T-helper 17 cell (primary cell): ENCODE measurements at places on chromosomes 12 and 14. TPM values are rescaled to one million over a fixed set of nuclear protein-coding genes. Genes with fewer than 3 reads are reported as not detected.

DNA sequence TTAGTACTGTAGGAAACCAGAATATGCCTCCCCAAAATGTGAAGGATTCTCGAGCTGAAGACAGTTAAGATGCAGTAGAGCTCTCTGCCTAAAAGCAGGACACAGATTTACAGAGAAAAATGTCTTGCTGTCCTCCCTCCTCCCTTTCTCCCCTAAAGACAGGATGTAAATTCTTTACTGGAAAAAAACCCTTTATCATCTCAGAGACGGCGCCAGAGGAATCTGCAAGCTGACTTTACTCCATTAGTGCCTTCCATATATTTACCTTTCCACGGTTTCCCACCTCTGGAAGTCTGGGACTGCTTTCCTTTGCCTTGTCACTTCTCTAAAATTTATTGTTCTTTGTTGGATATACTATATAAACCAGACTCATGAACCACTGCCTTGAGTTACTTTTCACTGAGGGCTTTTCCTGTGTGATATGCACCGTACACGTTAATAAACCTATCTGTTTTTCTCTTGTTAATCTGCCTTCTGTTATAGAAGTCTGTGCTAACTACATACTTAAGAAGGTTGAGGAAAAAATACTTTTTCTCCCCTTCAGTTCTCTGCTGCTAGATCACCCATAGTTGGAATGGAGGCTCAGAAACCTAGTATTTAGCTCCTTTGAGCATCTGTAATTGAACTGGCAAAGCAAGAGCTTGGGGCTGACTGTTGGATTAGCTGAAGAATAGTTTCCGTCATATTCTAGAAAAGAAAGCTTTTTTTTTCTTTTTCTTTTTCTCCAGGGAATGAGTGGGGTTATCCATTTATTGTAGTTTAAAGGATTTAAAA lies 99.9 kb downstream of the RAD51B start:
- H3K4me1 ChIP-seq = no peaks in the 10 kb centered on the region
- H3K36me3 ChIP-seq = peaks cover 4% of the 10 kb centered on the region
- H3K27ac ChIP-seq = no peak overlapping the region
- no peak overlapping the region for H3K4me3 ChIP-seq
- DNase-seq = no peak

DNA sequence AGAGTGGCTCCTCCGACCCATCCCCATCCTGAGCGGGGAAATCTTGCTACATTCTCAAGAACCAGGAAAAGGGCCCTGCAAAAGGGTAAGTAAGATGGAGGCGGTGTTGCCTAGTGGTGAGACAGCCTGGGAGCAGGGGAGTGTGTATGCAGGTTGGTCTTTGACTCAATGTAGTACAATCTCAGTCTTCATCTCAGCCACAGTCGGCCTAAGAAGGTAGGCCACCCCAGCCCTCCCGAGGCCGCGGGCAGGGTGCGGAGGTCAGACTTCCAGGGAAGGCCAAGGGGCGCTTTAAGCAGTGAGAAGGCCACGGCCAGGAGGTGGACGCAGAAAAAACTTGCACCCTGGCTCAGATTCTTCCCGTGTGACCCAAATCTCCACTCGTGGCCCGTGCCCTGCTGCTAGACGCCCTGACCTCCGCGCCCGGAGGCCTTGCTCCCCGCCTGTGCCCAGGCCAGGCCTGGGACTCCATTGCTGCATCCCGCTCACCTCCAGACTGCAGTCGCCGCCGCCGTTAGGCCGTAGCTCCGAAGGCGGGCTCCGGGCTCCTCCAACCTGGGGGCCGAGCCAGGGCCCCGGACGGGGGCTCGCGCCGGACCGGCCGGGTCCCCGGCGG lies 435 bp downstream of the FOXM1 start:
- H3K4me1 ChIP-seq = peaks cover 28% of the 10 kb centered on the region
- H3K36me3 ChIP-seq = peaks cover 8% of the 10 kb centered on the region
- no peak for DNase-seq
- H3K27ac ChIP-seq = peak overlapping the region; percentile 99

ARHGEF25 gene
- 1.2 TPM for total RNA-seq

DNA sequence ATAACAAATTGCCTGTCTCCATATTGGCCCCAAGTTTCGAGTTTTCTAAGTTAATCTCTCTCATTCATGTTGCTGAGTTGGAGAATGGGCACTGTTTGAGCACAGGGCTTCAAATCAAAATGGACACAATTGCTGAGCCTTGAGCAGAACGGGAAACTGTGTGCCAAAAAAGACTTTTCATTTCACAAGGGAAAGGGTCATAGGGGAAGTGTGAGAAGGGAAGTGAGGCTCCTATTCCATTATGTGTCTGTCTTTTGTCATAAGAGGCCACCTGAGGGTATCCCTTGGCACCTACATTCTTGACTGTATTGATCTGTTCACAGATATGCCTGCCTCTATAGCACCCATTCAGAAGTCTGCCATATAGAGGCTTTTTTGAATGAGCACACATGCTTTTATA lies 59.1 kb downstream of the TTLL5 start:
- no peak for DNase-seq
- no peak overlapping the region for H3K4me3 ChIP-seq
- peaks cover 16% of the 10 kb centered on the region for H3K36me3 ChIP-seq
- peaks cover 12% of the 10 kb centered on the region for H3K4me1 ChIP-seq

DNA sequence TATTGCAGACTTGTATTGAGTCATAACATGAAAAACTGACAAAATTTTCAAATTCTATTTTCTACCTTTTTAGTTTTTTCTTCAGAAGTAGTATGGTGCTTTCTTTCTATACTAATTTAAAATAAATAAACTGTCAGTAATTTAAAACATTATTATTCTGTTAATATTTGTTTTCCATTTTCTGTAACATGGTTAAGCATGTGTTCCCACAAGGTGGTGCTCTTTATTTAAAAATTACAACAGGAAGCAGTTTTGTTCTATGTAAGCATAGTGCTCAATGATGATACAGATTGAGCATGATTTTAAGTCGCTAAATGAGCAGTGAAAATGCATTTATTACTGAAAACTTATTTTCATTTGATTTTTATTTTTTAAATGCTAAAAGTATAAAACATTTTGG lies 114.6 kb downstream of the PPFIA2 start:
- no peak for DNase-seq
- peaks cover 6% of the 10 kb centered on the region for H3K27me3 ChIP-seq
- no peaks in the 10 kb centered on the region for H3K36me3 ChIP-seq
- no peaks in the 10 kb centered on the region for H3K4me1 ChIP-seq

DNA sequence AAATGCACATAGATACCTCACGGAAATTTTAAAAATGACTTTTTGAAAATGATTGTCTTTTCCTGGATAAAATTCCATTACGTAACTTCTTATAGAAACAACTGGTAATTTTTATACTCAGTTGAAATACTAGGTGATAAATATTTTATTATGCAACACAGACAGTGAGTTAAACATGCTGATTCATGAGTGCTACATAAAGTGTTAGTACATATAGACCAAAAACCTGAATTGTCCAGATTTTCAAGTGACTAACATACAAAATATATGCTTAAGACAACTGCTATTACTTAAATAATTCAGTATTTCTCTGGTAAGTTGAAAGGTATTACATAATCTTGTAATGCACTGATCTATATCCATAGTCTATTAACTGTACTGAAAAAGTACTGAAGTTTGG lies 11.9 kb downstream of the PTPRO start:
- peaks cover 37% of the 10 kb centered on the region for H3K27me3 ChIP-seq
- H3K27ac ChIP-seq = no peak overlapping the region
- no peak overlapping the region for H3K4me3 ChIP-seq
- no peaks in the 10 kb centered on the region for H3K4me1 ChIP-seq

DNA sequence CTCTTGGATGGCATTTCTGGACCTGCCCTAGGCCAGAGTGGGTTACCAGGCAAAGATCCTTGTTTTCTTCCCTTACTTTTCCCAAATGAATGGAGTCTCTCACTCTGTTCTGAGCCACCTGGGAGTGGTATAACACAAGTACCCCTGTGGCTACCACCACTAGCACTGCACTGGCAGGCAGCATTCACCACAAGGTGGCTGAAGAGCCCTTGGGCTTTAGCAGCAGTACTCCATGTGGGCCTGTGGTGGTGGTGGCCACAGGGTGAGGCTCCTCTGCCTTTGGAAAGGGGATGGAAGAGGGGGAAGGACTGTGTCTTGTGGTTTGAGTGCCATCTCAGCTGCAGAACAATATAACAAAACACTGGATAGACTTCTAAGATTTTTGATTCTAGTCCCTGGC lies 38.1 kb upstream of the LMNTD1 start:
- H3K4me1 ChIP-seq = no peaks in the 10 kb centered on the region
- no peaks in the 10 kb centered on the region for H3K36me3 ChIP-seq
- no peak overlapping the region for H3K27ac ChIP-seq
- DNase-seq = no peak
- no peak overlapping the region for H3K4me3 ChIP-seq

SRRM4 gene
- not detected for total RNA-seq

- no peaks in the 10 kb centered on the region for H3K27me3 ChIP-seq
- H3K36me3 ChIP-seq = no peaks in the 10 kb centered on the region
- no peak overlapping the region for H3K4me3 ChIP-seq
- no peak for DNase-seq
These were observed 146.6 kb downstream of the CRADD start for GRCh38 chr12:93823616-93824391.

CLBA1 gene
- 4.4 TPM for total RNA-seq

FKBP3 gene
- total RNA-seq = 30.1 TPM

GRCh38 chr12:31880340-31880739 lies 78.9 kb upstream of the RESF1 start:
- peaks cover 3% of the 10 kb centered on the region for H3K4me1 ChIP-seq
- DNase-seq = no peak
- H3K27ac ChIP-seq = peak overlapping the region; percentile 1
- H3K4me3 ChIP-seq = no peak overlapping the region
- no peaks in the 10 kb centered on the region for H3K27me3 ChIP-seq
- no peaks in the 10 kb centered on the region for H3K36me3 ChIP-seq

DNA sequence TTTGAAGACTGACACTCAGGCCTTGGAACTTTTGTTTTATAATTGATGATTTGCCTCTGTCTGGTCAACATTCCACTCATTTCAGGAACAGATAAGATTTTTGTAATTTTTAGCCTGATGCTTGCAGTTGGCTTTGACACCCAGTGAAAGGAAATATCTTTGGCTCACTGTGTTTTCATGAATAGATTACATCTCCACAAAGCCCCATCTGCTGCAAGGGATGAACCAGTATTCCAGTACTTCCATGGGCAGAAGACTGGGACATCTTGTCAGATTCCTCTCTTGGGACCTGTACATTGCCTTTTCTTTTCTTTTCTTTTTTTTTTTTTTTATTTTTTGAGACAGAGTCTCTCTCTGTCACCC lies 28.4 kb downstream of the GSG1 start:
- peaks cover 12% of the 10 kb centered on the region for H3K36me3 ChIP-seq
- H3K27me3 ChIP-seq = no peaks in the 10 kb centered on the region
- no peak for DNase-seq
- H3K4me1 ChIP-seq = no peaks in the 10 kb centered on the region
- no peak overlapping the region for H3K4me3 ChIP-seq
- H3K27ac ChIP-seq = no peak overlapping the region

- peaks cover 20% of the 10 kb centered on the region for H3K4me1 ChIP-seq
- no peak overlapping the region for H3K4me3 ChIP-seq
- no peaks in the 10 kb centered on the region for H3K36me3 ChIP-seq
- DNase-seq = no peak
- H3K27ac ChIP-seq = no peak overlapping the region
These were observed 212.6 kb downstream of the PCNX1 start for GRCh38 chr14:71119832-71120231.

FGD4 gene
- total RNA-seq = 0.94 TPM

CDK4 gene
- total RNA-seq = 21.3 TPM

DNA sequence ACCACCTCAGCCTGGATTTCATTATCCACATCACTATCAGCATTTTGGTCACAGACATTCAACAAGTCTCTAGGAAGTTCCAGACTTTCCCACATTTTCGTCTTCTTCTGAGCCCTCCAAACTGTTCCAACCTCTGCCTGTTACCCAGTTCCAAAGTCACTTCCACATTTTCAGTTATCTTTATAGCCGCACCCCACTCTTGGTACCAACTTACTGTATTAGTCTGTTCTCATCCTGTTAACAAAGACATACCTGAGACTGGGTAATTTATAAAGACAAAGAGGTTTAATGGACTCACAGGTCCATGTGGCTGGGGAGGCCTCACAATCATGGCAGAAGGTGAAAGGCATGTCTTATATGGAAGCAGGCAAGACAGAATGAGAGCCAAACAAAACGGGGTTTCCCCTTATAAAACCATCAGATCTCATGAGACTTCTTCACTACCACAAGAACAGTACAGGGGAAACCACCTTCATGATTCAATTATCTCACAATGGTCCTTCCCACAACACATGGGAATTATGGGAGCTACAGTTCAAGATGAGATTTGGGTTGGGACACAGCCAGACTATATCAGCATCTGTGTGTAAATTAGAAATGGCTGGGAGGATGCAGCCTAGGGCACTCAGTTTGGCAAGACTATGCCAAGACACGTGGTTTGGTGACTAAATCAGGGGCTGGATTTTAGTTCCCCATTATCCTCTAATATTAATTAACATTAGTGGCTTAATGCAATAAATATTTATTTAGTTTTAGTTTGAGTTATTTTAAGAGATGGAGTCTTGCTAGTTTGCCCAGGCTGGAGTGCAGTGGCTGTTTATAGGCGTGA lies 16.2 kb upstream of the FUT8 start:
- H3K36me3 ChIP-seq = no peaks in the 10 kb centered on the region
- no peaks in the 10 kb centered on the region for H3K4me1 ChIP-seq
- no peak for DNase-seq
- H3K27ac ChIP-seq = no peak overlapping the region

GRCh38 chr14:68693926-68694325 lies 98.9 kb downstream of the ZFP36L1 start:
- no peaks in the 10 kb centered on the region for H3K27me3 ChIP-seq
- peaks cover 22% of the 10 kb centered on the region for H3K4me1 ChIP-seq
- H3K27ac ChIP-seq = peak overlapping the region; percentile 57
- H3K4me3 ChIP-seq = no peak overlapping the region

- no peak for DNase-seq
- no peaks in the 10 kb centered on the region for H3K36me3 ChIP-seq
- no peak overlapping the region for H3K27ac ChIP-seq
- no peaks in the 10 kb centered on the region for H3K4me1 ChIP-seq
These were observed 77.0 kb downstream of the KITLG start for GRCh38 chr12:88503281-88503703.

DNA sequence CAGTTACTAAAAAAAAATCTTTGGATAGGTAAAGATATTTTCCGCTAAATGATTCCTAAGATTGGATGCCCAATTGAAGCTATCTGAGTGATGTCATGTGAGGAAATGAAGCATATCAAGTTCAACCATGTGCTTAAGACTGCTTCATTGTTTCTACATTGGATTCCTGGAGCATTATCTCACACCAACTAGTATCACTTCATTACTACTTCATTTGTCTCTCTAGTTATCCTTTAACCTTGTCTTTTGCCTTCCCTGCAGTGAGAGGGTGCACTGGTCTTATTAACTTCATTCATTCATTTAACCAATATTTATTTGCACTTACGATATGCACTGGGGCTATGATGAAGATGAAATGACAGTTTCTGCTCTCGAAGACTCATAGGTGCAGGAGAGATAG lies 198.1 kb downstream of the SLC38A4 start:
- H3K27me3 ChIP-seq = no peaks in the 10 kb centered on the region
- H3K4me1 ChIP-seq = peaks cover 3% of the 10 kb centered on the region
- H3K4me3 ChIP-seq = no peak overlapping the region

FAM186B gene
- 0.39 TPM for total RNA-seq

GRCh38 chr12:47900131-47901062 lies 4.4 kb downstream of the VDR start:
- no peak overlapping the region for H3K27ac ChIP-seq
- H3K36me3 ChIP-seq = no peaks in the 10 kb centered on the region
- DNase-seq = no peak
- H3K4me3 ChIP-seq = peak overlapping the region; percentile 21
- H3K4me1 ChIP-seq = peaks cover 37% of the 10 kb centered on the region
- no peaks in the 10 kb centered on the region for H3K27me3 ChIP-seq

- H3K4me1 ChIP-seq = peaks cover 28% of the 10 kb centered on the region
- H3K27me3 ChIP-seq = no peaks in the 10 kb centered on the region
- peak overlapping the region; percentile 99 for H3K4me3 ChIP-seq
- H3K27ac ChIP-seq = peak overlapping the region; percentile 99
These were observed 1.1 kb upstream of the USP15 start for GRCh38 chr12:62258941-62259630.

MIPOL1 gene
- 0.73 TPM for total RNA-seq
